A549 treated with AZD2906 at 1 μM for 4 hours (cell line): ENCODE measurements at places on chromosomes 4 and X. TPM values are rescaled to one million over a fixed set of nuclear protein-coding genes. Genes with fewer than 3 reads are reported as not detected.

Gene ALG13
- 45.6 to 63.9 TPM (median 53.3 TPM) in 5 replicates for total RNA-seq

Gene IDS
- 90.2 to 95.3 TPM (median 92.7 TPM) in 5 replicates for total RNA-seq

Gene TKTL2
- total RNA-seq: not detected in 5 replicates

Gene DLG3
- 4.7 to 7.2 TPM (median 6.5 TPM) in 5 replicates for total RNA-seq

Gene PDCL2
- total RNA-seq: not detected in 5 replicates

Gene ABLIM2
- 4.9 to 10.3 TPM (median 7.8 TPM) in 5 replicates for total RNA-seq

Gene TMEM35A
- total RNA-seq: not detected in 5 replicates

Gene HS6ST2
- total RNA-seq: 0.07 to 0.19 TPM (median 0.09 TPM) in 5 replicates

Gene LDB2
- total RNA-seq: not detected in 5 replicates

Gene PABPC1L2A
- total RNA-seq: not detected in 5 replicates

Gene DCAF12L1
- total RNA-seq: not detected in 5 replicates

Gene TREX2
- total RNA-seq: 0.85 to 1.7 TPM (median 1.4 TPM) in 5 replicates

Gene DIAPH2
- 3.4 to 5.7 TPM (median 4.4 TPM) in 5 replicates for total RNA-seq

Gene COL25A1
- total RNA-seq: not detected in 5 replicates

Gene C4orf46
- 6.9 to 8.7 TPM (median 7.7 TPM) in 5 replicates for total RNA-seq

Gene GC
- total RNA-seq: not detected in 5 replicates

Gene MFAP3L
- total RNA-seq: 3.3 to 4.8 TPM (median 3.9 TPM) in 5 replicates

Gene SERTM2
- total RNA-seq: not detected in 5 replicates

Gene DNAAF6
- 0.06 TPM in 1 of 5 replicates, not detected in the others for total RNA-seq

Gene NWD2
- 0.01 TPM in 1 of 5 replicates, not detected in the others for total RNA-seq

Gene SYN1
- 0.22 to 0.46 TPM (median 0.29 TPM) in 5 replicates for total RNA-seq

Gene STATH
- total RNA-seq: not detected in 5 replicates
